ENCODE measurements at places on chromosomes 11 and 22.
A peak's percentile ranks its signal among the peaks of the same experiment; 100 is the strongest.

DNA sequence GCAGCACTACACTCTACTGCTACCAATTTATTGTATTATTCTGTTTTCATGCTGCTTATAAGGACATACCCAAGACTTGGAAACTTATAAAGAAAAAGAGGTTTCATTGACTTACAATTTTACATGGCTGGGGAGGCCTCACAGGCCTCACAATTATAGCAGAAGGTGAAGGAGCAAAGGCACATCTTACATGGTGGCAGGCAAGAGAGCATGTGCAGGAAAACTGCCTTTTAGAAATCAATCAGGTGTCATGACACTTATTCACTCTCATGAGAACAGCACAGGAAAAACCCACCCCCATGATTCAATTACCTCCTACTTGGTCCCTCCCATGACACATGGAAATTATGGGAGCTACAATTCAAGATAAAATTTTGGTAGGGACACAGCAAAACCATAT, 49.6 kb upstream of the GLYAT start:
- DNase-seq, result no peak

- DNase-seq, result no peak
Measured at GRCh38 chr11:120061761-120062560, 76.0 kb downstream of the TRIM29 start.

- DNase-seq, result no peak
Measured at GRCh38 chr11:10539339-10539738, 1.6 kb downstream of the RNF141 start.

GRCh38 chr22:37242395-37242918, 1.6 kb downstream of the RAC2 start:
- peak; percentile 92 for DNase-seq

DNA sequence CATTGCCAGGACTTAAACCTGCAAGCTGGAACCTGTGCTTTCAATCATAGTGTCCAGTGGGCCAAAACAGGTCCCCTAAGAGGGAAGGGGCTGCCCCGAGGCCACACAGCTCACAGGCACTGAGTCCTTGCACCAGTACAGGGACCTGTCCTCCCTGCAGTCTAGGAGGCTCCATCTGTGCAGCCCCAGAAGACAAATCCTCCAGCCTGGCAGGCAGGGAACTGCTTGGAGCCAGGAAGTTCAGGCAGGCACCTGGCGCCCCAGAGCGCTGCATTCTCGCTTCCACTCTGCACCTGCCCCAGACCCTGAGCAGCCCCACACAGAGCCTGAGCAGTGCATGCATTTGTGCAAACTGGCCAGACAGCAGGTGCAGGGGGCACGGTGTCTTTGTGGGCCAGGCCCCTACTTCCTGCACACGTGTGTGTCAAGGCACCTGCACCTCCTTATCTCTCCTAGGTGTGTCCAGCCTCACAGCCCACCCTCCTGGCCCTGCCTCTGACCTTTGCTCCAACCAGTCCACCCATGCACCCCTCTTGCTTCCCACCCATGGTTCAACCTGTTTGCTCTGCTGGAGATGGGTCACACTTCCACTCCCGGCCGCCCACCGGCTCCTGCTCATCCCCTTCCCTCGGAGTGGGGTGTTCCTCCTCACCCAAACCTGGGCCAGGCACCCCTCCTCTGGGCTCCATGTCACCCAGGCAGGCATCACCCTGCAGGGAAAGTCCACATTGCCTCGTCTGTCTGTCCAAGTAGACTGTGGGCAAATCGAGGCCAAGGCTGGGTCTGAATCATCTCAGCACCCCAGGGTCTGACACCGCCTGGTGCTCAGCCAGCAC, 19.0 kb downstream of the LINC01488 start:
- DNase-seq, result no peak

- DNase-seq, result no peak
Measured at GRCh38 chr11:43920598-43921419, 21.6 kb upstream of the C11orf96 start.

GRCh38 chr22:49936973-49937757, 18.7 kb downstream of the CRELD2 start:
- peak; percentile 18 for DNase-seq

- no peak for DNase-seq
Measured at GRCh38 chr11:19290356-19290755, 49.6 kb upstream of the E2F8 start.

- DNase-seq, result peak; percentile 56
Measured at GRCh38 chr11:96338910-96339705, 3.9 kb downstream of the MAML2 start.

DNA sequence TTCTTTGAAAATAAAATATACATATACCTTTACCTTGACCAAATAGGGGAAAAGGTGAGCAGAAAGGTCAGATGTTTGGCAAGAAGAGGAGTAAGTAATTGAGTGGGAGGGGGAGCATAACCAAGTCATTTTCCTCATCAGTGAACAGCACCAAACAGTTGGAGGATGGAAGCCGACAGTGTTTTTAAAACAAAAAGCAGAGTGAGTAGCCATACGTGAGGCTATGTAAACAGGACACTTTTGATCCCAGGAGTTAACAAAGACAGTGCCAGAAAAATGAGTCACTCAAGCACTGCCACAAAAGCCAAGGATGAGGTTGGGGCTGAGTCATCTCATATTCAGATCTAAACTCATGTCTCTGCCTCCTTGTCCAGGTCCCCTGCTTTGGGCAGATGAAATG, 734.7 kb downstream of the KCNA4 start:
- no peak for DNase-seq

GRCh38 chr22:20873214-20873613, 14.4 kb downstream of the SNAP29 start:
- no peak for DNase-seq

DNA sequence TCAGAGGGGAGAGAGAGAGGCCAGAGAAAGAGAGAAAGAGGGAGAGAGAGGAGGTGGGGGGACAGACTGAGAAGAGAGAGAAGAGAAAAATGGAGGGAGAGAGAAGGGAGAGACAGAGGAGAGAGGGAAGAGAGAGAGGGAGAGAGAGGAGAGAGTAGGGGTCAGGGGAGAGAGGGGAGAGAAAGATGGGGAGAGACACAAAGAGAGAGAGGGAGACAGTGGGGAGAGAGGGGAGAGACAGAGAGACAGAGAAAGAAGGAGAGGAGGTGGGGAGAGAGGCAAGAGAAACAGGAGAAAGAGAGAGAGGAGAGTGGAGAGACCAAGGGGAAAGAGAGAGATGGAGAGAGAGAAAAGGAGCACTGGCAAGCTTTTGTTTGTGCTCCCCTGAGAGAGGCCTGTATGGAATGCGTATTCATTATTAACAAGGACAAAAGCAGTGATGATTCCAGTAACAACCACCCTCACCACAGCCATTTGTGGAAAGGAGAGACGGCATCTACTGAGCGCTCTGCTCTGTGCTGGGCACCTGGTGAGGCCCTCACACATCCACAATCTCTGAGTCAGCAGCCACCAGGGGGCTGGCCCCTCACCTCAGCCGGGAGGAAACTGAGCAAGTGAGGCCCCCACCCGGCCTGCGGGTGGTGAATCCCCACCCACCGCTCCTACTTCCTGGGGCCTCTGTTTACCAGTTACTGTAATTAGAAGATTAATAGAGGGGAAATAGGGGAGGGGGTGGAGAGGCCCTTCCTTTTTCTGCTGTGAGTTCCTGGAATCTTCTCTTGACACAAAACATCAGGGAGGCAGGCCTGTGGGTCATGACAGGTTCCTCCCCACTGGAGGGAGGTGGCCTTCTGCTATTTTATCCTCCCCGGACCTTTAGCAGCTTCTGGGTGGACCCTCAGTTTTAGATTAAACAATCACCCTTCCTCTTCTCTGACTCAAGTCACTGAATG, 14.6 kb upstream of the MIAT start:
- peak; percentile 88 for DNase-seq

DNA sequence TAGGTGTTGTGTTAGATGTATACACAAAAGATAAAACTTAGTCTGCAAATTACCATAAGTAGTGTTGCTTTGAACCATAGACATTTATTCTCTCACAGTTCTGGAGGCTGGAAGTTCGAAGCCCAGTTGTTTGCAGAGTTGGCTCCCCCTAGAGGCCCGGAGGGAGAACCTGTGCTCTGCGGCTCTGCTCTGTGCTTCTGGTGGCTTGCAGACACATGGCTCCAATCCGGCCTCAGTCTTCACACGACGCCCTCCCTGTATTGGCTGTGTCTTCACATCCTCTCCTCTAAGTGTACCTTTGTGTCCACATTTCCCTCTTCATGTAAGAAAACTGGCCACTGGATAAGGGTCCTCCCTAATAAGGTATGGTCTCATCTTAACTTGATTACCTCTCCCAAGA, 128.4 kb downstream of the OPCML start:
- DNase-seq, result no peak

- no peak for DNase-seq
Measured at GRCh38 chr11:99632969-99633368, 612.2 kb downstream of the CNTN5 start.

GRCh38 chr11:9722023-9722422, 58.1 kb downstream of the SWAP70 start:
- no peak for DNase-seq

GRCh38 chr11:74011360-74012073, 2.6 kb upstream of the UCP3 start:
- peak; percentile 38 for DNase-seq

- DNase-seq, result no peak
Measured at GRCh38 chr11:130070846-130071200, 1.1 kb downstream of the APLP2 start.

DNA sequence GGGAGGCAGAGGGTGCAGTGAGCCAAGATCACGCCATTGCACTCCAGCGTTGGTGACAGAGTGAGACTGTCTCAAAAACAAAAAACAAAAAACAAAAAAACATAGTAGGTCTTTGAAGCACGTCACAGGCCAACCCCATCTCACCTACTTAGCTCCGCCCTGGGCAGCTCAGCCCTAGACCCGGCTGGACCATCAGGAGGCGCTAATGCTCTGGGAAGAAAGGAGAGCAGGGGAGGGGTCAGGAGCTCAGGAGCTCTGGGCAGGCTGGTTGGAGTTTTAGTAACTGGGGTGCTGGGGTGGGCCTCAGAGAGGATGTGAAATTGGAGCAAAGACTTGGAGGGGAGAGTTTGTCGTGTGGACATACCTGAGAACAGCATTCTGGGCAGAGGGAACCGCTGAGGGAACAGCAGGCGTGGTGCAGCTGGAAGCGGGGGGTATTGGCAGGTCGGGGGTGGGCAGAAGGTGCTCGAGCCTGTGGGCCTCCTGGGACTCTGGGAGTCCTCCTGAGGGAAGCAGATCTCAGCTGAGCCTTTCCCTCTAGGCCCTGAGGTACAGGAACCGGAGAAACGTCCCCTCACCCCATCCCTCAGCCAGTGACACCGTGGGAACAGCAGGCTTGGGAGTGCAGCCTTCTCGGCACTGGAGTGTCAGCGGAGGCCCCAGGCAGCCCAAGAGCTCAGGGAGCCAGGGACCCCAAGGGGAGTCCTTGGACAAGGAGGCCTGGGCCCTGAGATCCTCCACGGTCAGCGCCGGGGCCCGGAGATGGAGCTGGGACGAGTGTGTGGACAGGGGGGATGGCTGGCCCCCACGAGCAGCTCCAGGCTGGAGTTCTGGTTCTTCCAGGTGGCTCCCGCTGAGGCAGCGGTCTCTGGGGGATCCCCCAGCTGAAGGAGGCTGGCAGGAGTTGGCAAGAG, 2.2 kb upstream of the RPS6KA4 start:
- peak; percentile 26 for DNase-seq

DNA sequence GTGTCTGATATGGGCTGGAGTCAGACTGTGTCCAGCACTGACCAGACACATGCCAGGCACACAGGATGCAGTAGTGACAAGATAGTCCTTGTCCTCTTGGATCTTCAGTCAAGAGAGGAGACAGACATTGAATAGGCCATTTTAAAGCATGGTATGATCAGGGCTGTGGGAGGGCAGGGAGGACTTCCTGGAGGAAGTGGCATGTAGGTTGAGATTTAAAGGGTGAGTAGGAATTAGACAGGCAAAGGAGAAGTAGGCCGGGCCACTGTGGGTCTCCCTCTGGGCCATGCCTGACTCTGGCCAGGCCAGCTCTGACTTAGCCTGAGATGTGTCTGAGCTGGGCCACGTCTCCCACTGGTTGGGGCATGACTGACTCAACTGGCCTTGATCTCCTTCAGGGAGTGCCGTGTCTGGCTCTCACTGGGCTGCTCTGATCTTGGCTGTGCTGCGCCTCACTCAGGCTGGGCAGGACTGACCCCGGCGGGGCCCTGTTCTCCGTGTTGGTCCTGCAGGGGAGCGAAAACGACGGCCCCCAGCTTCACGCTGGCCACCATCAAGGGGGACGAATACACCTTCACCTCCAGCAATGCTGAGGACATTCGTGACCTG, 71.2 kb downstream of the MYO7A start:
- DNase-seq, result no peak

DNA sequence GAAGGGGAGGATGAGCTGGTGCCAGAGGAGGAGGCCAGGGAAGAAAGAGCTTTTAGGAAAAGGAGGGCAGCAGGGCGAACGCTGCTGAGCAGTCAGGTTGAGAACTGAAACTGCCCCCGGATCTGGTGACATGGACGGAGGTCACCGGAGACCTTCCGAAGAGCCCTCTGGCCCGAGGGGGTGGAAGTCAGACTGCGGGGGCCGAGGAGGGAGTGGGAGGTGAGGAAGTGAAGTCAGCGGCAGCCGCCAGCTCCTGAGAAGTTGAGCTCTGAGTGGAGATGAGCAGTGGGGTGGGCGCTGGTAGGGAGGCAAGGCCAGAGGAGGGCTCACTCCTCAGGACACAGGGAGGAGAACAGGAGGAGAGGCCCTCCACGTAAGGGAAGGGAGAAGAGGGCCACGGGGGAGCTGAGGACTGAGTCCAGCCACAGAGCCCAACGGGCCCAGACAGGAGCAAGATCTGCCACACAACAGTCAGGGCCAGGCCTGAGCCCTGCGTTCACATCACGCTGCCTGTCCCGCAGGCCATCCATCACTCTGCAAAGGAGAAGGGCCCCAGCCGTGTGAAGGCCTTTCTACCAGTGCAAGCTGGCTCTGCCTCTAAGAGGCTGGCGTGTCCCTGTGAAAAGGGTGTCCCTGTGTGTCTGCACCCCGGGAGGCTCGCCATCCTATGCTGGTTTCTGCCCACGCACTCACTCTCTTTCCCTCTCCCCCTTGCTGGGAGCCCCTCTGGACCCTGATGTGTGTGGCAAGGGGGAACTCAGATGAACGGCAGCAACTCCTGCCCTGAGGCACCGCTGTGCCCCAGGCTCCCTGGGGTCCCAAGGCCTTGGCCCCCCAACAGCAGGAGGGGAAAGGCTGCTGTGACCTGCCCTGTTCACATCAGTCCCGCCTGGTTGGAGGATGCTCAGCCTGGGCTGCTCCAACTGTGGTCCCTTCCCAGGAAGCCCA, 19.0 kb upstream of the LRRC32 start:
- DNase-seq, result no peak

- no peak for DNase-seq
Measured at GRCh38 chr11:134362192-134362901, 30.6 kb downstream of the GLB1L2 start.

- DNase-seq, result no peak
Measured at GRCh38 chr11:204587-205109, 2.6 kb downstream of the BET1L start.

GRCh38 chr22:45521178-45521577, 18.5 kb downstream of the FBLN1 start:
- no peak for DNase-seq

GRCh38 chr11:14973621-14974514, 1.7 kb upstream of the CALCA start:
- DNase-seq, result peak; percentile 24

GRCh38 chr11:71252770-71253730, 673 bp upstream of the SHANK2 start:
- DNase-seq, result no peak

Data from CD4-positive, alpha-beta T cell treated with Interleukin-17A for 4 hours (primary cell).